Stimulated activated CD4-positive, alpha-beta T cell treated with anti-CD3 and anti-CD28 coated beads, Interleukin-1b, Interleukin-23, amount 100 ng/mL, for 24 hours (primary cell): ENCODE measurements at places on chromosomes 3 and 15.

- DNase-seq: no peak
These were observed 4.4 kb downstream of the NAA50 start for GRCh38 chr3:113741620-113742019.

GRCh38 chr15:51341366-51342226 lies at the start of gene GLDN:
TSS of gene GLDN (plus strand) at chr15:51341655. CDS start at chr15:51341685, 30 bp downstream.
- no peak for DNase-seq

GRCh38 chr3:184549796-184550577 lies 11.6 kb upstream of the EPHB3 start:
- no peak for DNase-seq

- no peak for DNase-seq
These were observed 316.4 kb downstream of the THSD4 start for GRCh38 chr15:71431343-71432336.

- DNase-seq: no peak
These were observed 38.6 kb downstream of the FBXL2 start for GRCh38 chr3:33315826-33316225.

DNA sequence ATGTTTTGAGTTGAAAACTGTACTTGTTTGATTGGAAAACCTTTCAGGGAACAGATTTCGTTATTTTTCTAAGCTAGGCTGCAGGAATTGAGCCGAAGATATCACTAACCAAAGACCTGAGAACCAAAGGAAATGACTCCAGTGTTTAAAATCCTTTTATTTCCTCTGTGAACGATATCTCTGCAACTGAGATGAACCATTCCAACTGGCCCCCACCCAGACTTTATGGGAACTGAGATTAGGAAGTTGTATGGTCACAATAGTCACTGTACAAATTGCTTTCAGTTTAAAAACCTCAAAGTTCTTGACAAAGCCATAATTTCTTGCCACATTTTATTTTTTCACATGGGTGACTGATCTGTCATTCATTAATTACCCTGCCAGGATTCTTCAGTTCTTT lies 232.4 kb downstream of the RBMS3 start:
- no peak for DNase-seq

DNA sequence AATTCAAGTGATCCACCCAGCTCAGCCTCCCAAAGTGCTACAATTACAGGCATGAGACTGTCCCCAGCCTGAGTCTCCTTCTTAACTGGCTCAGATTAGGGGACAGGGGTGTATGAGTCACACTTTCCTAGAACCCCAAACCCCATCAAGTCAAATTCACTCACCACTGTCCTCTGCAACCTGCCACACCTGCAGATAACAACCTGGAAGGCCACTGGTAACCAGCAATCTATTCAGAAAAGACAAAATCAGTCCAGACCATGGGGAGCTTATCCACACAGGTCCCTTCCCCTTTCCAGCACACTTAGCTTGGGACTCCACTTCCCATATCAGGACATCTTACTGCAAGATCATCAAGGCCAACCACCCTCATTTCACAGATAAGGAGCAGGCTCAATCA lies 6.4 kb downstream of the WDR73 start:
- DNase-seq: no peak

DNA sequence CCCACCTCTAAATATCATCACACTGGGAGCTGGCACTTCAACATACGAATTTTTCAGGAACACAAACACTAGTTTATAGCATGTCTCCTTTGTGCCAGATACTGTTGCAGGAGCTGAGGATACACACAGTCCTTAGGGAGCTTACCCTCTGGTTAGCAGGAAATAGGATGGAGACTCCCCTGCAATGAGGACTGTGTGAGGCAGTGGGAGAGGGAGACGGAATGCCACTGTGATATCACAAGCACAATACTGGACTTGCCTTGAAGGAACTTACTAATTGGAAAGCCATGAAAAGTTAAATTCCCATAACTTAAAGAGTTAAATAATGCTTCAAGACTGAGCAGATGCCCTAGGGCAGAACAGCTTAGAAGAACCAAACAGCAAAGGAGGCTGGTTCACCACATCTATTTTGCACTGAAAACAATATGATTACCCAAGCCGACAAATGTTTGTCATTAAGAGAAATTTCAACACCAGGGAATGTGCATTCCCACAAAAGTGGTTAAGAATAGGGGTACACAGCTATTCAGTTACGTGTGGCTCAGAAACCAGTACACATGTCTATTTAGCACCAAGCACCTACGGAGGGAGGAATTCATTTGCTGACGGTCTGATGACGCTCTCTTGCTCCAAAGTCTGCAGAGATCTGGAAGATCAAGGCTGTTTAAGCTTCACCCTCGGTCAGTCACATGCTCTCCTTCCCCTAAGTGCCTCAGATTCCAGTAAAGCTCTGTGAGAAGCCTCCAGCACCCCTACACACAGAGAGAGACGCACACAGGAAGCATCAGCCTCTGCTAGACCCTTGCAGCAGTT lies 5.2 kb downstream of the TBC1D2B start:
- no peak for DNase-seq

GRCh38 chr15:88028024-88028423 lies 228.5 kb downstream of the NTRK3 start:
- DNase-seq: no peak

DNA sequence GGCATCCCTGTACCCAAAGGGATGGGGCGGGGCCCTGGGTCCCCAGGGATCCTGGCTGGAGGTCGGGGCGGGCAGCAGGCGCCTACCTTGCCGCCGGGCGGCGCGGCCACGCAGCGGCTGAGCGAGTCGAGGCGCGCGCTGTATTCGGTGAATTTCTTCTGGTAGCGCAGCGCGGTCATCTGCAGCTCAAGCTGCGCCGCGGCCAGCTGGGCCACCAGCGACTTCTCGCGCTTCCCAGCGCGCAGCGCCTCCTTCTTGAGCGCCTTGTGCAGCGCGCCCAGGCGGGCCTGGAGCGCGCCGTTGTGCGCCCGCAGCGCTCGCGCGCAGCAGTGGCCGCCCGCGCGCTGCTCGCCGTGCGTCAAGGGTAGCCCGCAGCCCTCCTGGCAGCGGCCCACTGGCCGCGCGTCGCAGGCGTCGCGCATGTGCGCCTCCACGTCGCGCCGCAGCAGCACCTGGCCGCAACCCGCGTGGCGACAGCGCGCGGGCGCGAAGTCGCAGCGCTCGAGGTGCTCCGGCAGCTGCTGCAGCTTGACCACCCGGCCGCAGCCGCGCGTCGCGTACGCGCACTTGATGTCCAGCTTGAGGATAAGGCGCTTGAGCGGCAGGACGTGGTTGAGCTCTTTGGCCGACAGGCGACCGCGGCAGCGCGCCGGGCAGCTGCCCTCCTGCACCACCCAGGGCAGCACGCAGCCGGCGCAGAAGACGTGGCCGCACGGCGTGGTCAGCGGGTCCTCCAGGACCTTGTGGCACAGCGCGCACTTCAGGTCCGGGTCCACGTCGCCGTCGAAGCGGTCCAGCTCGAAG lies 522 bp downstream of the PDZRN3 start:
- DNase-seq: no peak

DNA sequence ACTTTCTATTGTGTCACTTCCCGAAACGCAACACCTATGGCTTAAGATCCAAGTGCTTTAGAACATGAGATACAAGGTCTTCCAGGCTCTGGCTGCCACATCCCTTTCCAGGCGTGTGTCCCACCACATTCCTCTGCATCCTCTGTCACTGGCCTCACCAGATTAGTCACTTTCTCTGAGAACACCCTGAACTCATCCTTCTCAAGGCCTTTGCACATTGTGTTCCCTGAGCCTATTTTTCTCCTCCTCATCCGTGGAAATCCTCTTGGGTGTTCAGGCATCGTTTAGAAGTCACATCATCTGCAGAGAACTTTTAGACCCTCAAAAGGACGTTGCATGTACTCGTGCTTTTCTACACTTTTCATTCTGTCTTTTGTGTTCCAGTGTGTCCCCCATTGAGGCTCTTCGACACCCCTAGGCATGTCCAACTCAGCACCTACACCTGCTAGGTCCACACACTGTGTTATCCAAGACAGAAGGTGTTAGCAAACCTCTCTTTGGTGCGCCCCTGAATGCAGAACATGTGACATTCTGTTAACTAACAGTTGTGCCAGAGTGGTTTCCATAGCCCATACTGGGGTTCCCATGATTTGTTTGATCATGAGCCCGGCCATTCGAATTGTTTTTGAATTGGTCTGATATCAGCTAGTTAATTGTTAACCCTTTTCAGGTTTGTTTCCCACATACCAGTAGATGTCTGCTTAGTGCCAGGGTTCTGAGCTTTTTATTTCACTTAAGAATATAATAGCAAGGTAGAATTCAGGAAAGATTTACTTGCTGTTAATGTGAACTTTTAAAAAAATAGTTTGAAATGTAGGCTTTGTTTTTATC lies 67.2 kb downstream of the LPP start:
- no peak for DNase-seq

GRCh38 chr15:42344763-42345162 lies 14.5 kb upstream of the CAPN3 start:
- DNase-seq: no peak

- DNase-seq: no peak
These were observed 87.3 kb upstream of the C15orf61 start for GRCh38 chr15:67433495-67434099.

DNA sequence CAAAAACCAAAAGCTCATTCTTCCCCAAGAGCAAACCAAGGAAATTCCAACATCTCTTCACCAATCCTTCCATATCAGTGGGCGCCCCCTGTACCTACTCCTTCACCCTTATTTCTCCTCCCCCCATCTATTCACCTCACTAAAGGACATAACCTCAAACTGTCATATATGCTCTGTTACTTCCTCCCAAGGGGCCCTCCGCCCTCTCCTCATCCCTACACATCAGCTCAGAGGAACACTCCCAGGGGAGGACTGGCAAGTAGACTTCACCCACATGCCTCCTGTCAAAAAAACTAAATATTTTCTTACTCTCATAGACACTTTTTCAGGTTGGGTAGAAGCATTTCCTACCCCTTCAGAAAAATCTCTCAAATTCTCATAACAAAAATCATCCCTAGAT lies 2.4 kb upstream of the AADAC start:
- DNase-seq: no peak
